RWPE1 (cell line): ENCODE measurements at places on chromosomes 2 and 18.
A peak's percentile ranks its signal among the peaks of the same experiment; 100 is the strongest.

- no peak for DNase-seq
Measured at GRCh38 chr2:104914509-104914908, 60.6 kb downstream of the POU3F3 start.

- DNase-seq = no peak
Measured at GRCh38 chr2:178225006-178225805, 30.9 kb downstream of the OSBPL6 start.

DNA sequence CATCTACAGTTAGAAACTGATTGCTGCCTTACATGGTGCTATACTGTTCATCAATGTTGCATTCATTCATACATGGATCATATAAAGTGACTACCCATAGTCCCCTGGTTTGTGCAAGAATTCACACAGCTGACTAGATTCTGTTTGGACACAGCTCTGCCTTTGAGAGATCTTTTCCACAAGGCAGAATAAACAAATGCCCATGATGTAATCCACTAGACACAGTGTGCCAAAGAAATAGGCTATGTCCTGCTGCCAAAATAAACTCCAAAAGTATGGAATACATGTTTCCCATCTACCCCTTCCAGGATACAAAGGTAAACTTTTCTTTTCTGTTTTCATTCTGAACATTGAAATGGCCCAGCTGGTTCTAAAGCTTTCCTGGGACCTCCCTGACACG is 269.4 kb upstream of the CHAC2 start:
- no peak for DNase-seq

DNA sequence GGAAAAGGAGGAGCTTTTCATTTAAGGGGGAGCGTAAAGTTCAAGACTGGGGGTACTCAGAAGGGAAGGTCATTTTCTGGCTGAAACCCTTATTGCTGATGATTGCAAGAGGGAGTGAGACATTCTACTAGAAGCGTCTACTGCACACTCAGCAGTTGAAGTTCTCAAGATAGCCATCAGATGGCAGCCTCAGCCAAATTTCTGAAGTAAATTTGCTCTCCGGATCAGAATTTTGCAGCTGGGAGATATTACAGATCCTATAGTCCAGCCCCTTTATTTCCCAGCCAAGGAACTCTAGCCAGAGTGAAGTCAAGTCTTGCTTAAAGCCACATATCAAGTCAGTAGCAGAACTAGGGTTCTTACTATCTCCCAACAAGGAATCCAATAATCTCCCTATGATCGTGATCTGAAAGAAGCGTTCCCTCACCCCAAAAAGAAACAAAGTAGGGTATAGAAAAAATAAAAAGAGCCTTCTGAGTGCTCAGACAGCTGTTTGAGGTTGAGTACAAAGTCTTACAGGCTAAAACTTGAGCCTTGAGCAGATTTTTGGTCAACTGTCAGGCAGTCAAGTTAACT is 24.0 kb downstream of the RAX start:
- DNase-seq = peak; percentile 21

DNA sequence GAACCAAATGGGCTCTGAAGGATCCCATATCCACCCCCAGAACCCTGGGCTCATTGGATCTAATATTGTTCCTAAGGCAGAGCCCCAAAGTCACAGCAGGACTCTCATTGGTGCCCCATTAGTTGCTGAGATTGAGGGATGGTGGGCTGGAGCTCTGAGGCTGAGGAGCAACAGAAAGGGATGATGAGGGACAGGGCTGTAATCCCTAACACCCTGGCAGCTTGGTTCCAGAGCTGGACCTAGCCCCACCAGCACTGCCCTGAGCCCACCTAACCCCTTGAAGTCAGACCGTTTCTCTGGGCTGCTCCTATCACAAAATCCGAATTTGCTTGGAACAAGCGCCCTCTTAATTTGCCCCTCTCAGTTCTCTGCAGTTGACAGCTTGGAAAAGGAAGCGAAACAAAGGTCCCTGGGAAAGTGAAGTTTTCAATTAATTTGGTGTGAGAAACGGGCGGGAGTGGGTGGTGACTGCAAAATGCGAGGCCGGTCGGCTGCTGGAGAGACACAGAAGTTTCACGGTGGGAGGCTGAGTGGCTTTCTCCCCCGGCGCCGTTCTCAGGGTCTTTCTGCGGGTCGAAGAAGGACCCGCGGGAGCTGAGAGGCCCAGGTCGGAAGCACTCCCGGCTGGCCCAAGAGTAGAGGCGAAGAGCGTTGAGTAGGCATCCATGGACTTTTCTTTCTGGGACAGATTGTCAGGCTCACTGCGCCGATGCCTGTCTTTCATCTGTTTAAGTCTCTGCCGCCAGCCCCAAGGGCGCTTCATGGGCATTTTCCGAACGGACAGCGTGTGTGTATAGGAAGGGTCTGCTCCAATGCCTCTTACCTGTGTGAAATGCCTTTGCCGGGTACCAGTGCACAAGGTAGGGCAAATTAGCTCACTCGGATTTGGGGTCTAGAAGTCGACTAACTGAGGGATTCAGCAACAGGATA is 927 bp upstream of the HOXD13 start:
- no peak for DNase-seq

DNA sequence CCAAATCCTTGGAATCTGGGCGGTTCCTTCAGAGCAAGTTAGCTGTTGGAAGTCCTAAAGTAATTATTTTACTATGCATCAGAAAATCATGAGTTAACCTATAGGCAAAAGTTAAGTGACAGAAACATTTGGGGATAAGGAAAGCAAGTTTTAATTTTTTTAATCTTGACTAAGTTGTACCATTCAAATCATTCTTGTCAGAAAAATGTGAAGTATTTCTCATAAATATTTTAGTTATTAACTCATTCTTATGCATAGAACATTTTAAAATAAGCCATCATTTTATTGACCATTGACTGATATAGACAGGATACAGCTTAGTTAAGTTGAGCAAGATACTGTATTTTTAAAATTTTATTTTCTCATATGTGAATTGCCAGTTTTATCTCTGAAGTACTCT is 98.2 kb upstream of the FOSL2 start:
- DNase-seq = no peak

GRCh38 chr2:129277585-129277981 is 701.9 kb upstream of the RAB6C start:
- DNase-seq = peak; percentile 24

DNA sequence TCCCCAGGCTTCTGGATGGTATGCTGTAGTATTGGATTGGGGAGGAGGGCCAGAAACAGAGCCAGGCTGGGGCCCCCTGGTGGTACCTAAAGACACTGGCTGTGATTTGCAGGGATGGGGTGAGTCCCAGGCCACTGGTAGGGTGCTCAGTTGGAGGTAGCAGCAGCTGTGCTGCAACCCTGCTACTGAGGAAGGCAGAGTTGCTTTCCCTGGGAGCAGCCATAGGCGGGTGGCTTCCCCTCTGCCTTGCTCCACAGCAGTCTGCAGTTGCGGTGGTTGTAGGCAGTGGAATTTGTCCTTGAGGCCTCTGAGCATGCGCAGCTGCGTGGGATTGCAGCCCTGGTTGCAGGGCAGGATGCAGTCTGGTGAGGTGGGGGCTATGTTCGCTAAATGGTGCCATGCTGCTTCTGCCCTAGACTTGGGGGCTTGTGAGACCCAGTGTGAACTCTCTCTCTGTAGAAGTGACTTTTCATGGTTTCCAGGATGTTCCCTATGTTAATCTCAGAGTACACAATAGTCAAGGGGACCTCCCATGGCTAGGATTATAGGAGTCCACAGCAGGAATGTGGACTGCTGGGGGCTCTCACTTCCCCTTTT is 443.5 kb downstream of the XIRP2 start:
- DNase-seq = no peak

- DNase-seq = no peak
Measured at GRCh38 chr2:190537765-190538164, 3.2 kb upstream of the NEMP2 start.

- DNase-seq = no peak
Measured at GRCh38 chr2:160610041-160610440, 116.4 kb upstream of the RBMS1 start.

DNA sequence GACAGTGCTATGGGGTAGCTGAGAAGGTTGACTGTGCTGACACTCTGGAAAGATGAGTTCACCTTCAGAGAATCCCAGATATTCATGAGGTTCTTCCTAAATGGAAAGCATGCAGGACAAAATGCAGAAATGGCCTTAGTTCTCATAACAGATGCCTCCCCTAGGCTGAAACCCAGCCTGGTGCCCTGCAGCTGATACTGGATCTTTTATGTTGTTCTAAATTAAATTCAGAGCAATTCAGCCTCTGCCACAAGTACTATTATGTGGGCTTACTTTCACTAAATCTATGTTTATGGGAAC is 172.0 kb upstream of the SERPINE2 start:
- DNase-seq = no peak

- DNase-seq = no peak
Measured at GRCh38 chr2:27645197-27645596, 16.3 kb downstream of the GPN1 start.

DNA sequence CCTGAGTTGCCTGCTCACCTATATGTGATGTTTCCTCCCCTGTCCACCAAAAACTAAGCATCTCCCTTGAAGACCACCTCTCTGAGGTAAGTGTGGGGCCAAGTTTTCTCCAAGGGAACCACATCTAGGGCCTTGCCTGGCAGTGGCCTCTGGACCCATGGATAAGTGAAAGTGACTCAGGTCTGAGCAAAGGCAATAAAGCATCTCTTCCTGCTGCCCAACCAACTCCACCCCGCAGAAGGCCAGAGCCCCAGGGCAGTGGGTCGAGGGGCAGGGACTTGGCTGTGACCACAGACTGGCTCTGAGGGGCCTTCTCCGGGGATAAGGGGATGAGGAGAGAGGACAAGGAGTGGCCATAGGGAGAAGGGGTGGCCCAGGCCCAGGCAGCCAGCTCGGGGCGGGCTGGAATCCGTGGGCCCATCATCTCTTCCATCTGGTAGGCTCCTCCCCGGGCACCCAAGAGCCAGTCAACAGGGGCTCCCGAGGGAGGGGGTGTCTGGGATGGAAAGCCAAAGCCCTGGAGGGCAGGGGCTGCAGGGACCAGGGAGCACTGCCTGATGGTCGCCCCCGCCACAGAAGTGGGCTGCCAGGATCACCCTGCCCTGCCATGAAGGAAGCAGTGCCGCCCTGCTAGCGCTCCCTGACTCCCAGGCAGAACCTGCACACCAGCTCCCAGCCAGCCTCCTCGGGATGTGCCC is 33.4 kb downstream of the EMX1 start:
- no peak for DNase-seq

DNA sequence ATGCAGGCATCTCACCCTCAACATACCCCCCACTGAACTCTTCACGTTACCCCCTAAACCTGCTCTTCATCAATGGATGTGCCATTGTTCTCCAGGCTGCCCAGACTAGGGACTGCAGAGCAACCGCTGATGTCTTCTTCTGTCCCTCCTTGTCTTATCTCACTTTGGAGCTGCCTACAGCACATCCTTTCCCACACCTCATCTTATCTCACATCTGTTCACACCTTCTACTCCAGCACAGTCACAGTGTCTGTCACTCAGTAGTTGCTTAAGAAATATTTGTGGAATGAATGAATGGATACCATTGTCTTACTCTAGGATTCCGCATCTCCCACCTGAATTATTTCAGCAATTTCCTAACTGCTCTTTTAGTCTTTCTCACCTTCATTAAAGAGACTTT is 144.5 kb downstream of the ANTXR1 start:
- no peak for DNase-seq

DNA sequence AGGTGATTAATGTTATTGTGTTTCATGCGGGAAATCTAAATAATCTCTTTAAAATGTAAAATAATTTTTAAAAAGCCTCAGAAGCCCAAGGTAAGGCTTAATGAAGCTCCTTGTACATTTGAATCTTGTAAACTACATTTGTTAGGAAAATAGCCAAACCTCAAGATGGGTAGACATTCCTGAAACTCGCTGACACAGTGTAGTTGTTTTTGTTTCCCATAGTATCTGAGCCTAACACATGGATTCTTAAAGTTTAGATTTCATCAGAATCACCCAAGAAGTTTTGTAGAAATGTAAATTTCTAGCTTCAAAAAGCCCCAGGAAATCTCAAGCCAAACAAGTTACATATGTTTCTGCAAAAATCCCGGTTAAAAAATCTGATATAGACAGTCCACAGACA is 1221.1 kb upstream of the ACVR2A start:
- DNase-seq = no peak

- DNase-seq = no peak
Measured at GRCh38 chr18:51251625-51252024, 54.1 kb upstream of the MEX3C start.

GRCh38 chr18:79395308-79395640 is 456 bp upstream of the NFATC1 start:
- no peak for DNase-seq

- DNase-seq = no peak
Measured at GRCh38 chr18:33871363-33872025, 293.5 kb downstream of the ASXL3 start.

GRCh38 chr2:160652236-160652635 is 158.6 kb upstream of the RBMS1 start:
- DNase-seq = no peak

- peak; percentile 13 for DNase-seq
Measured at GRCh38 chr18:40159141-40160017, 1795.7 kb upstream of the PIK3C3 start.

GRCh38 chr2:30960213-30960612 is 153.0 kb upstream of the CAPN13 start:
- no peak for DNase-seq

DNA sequence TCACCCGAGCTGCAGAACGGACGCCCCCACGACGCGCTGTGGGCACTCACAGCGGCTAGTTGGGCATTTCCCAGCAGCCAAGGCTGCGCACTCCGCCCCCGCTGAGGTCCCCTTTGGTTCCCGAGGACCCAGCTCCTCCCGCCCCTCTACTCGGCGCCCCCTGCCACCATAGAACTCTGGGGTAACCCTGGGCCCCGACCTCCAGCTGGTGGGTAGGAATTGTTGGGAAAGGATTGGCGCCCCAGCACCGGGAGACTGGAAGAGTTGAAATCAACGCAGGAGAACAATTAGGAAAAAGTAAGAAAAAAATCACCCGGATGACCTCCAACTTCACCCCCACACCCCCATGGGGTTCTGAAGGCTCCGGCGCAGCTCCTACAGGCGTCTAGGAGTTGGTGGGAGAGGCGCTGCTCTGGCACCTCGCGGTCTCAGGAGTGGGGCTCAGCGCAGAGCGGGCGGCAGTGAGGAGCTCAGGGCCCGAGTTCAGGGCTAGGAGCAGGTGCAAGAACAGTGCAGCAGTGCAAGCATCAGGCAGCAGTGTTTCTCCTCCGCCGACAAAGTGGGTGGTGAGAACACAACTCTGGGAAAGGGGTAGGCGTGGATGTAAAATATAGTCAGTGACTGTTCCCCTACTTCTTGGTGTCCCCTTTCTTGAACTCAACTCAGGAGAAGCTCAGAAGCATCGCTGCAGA is 14.0 kb downstream of the POU3F3 start:
- DNase-seq = no peak

- DNase-seq = no peak
Measured at GRCh38 chr2:128726911-128727310, 408.2 kb upstream of the HS6ST1 start.
